ENCODE measurements at places on chromosomes 5 and 9.

- no peak for DNase-seq
Measured at GRCh38 chr9:115157245-115157674, 39.3 kb upstream of the TNC start.

DNA sequence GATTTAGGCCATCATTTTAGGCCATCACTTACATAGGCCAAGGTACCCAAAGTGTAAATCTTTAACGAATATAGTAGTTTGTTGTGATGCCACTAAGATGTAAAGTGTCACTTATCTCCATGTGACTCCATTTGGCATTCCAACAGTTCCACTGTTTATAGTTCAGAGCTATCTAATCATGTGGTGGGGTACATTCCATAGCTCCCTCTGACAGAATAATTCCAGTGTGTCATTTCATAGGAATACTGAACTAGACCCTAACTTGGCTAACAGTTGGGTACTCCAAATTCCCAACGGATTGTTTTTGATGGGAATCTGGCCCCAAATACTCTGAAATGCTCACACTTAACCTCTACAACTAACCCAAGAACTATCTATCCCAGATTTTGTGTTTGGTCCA, 76.7 kb upstream of the FST start:
- DNase-seq: no peak

GRCh38 chr9:91824601-91825305, 125.3 kb downstream of the ROR2 start:
- no peak for DNase-seq

GRCh38 chr9:136004712-136005111, 43.5 kb upstream of the UBAC1 start:
- no peak for DNase-seq

DNA sequence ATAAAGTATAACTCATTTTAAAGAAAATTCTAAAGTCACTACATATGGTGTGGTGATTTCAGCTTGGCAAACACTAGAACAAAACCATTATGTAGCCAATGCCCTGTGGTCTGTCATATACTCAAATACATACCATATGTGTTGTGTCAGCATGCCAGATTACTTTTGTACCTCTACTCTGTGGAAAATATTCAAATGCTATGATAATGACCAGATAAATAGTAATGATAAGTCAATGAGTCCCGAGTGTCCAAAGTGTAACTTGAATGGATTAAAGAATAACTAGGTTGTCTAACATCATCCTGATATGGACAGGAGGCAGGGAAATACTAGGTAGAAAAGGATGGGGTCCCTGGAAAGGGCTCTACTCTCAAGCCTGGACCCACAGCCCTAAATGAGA, 58.0 kb upstream of the IL6ST start:
- DNase-seq: no peak

DNA sequence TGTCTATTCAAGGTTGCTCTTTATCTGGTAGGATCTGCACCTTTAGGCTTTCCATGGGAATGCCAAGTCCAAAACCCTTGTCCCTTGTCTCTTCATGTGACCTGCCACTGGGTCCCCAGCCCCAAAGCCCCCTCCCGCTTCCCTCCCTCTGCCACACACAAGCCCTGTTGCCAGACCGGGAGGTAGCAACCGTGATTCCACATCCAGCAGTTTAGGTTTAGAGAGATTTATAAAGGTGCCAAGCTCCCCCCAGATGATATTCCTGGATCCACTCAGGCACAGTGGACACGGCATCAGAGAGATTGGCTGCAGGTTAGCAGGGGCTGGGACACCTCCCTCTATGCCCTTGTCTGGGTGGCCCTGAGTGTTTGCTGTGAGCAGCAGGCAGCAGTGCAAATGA, 504.7 kb downstream of the CCDC171 start:
- no peak for DNase-seq

GRCh38 chr5:119808474-119808873, 179.1 kb downstream of the FAM170A start:
- DNase-seq: no peak

DNA sequence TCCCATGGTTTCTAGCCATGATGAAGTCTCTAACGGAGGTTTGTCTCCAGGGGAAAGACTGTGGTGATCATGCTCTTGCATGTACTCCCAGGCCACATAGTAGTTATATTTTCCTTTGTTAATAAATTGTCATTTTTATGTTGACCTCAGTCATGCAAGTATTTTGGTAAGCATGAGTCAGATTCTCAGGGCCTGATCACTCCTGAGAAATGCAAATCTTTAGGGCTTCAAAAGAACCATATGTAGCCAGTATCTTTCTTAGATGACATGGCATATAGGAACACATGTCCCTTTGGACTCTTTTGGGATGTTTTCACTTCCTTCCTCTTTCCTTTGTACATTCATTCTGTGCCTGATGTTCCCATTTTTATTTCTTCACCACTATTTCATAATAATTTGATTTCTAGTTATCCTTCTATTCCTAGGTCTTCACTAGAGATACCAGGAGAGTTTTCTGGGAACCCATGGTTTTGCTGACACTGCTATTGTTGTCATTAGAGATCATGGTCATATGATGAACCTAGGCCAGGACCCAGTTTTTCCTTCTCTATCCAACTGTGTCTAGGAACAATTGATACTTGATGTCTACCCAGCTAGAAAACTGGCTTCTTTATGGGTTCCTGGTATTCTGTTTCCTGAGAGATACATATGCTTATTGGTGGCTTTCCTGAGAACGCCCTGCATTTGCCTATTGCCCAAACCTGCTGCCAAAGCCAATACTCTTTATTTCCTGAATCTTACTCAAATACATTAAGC, 248.1 kb upstream of the NREP start:
- DNase-seq: no peak

GRCh38 chr5:82307451-82307850, 29.3 kb upstream of the RPS23 start:
- no peak for DNase-seq

DNA sequence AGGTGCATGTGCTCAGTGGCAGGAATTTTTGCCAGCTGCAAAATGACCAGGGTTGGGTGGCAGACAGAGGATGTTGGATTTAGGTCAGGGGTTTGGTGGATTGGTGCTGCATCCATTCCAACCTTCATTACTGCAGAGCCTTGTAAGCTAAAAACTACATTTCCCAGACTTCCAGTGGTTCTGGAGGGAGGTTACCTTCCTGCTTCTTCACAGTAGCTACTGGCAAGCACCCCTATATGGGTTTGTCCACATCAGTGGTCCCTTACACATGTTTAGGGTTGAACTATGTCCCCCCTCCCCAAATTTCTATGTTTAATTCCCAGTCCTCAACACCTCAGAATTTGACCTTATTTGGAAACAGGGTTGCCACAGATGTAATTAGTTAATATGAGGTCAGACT, 20.7 kb upstream of the IL17B start:
- no peak for DNase-seq

DNA sequence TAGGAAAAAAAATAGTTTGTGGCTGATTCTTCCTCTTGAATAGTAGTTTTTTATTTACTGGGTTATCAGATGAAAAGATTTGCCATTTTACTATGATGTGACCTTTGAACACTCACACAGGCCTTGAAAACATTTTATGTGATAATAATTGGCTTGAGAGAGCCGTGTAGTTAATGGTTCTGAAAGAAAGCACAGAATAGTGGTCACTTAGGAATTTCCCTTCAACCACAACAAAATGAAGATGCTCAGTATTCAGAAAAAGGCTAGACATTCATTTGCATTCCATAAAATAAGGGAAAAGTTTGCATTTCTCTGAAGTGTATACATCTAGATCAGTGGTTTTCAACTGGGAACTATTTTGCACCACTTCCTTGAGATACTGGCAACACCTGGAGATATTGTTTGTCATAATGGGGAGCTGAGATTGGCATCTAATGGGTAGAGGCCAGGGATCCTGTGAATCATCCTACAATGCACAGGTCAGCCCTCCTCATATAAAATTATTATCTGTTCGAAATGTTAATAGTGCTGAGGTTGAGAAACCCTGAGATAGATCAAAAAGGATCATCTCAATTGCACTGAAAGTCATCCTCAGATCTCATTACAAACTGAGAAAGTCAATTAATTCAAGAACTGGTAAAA, 446.4 kb upstream of the CCNG1 start:
- DNase-seq: no peak

DNA sequence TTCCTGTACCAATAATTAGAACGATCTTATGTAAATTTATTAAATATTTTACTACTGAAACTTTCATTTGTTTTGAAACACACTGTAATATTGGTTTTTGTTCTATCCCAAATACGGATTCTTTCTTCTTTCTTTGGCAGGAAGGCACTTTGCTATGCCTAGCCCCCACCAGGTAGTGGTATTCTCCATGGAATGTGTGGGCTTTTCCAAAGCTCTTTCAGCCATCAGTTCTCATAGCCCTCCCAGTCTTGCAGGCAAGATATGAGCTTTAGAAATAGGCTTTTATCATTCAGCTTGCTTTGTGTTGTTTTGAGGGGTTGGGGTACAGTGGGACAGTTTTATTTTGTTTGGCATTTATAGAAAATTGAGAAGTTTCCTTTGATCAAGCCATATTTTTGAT, 107.5 kb downstream of the DMXL1 start:
- DNase-seq: no peak

- no peak for DNase-seq
Measured at GRCh38 chr9:91208419-91208745, 153.3 kb downstream of the AUH start.

GRCh38 chr5:5380298-5380697, 42.2 kb upstream of the ICE1 start:
- no peak for DNase-seq

All from hematopoietic multipotent progenitor cell (in vitro differentiated cells).